Activated B cell treated with CpG ODN at 0.5 μM for 24 hours (primary cell): ENCODE measurements at places on chromosomes 1 and 21. TPM values are rescaled to one million over a fixed set of nuclear protein-coding genes. Genes with fewer than 3 reads are reported as not detected.

GRCh38 chr1:78283691-78284090 is 207.1 kb upstream of the PTGFR start:
- no peaks in the 10 kb centered on the region for H3K36me3 ChIP-seq
- no peak overlapping the region for H3K4me3 ChIP-seq
- DNase-seq = no peak
- no peak overlapping the region for H3K27ac ChIP-seq

ILDR2 gene
- 1.00 and 1.2 TPM in 2 replicates for total RNA-seq

GRCh38 chr1:222454782-222455181 is 93.1 kb downstream of the HHIPL2 start:
- peaks cover 12% of the 10 kb centered on the region for H3K4me1 ChIP-seq
- H3K4me3 ChIP-seq = no peak overlapping the region
- no peaks in the 10 kb centered on the region for H3K36me3 ChIP-seq

DNA sequence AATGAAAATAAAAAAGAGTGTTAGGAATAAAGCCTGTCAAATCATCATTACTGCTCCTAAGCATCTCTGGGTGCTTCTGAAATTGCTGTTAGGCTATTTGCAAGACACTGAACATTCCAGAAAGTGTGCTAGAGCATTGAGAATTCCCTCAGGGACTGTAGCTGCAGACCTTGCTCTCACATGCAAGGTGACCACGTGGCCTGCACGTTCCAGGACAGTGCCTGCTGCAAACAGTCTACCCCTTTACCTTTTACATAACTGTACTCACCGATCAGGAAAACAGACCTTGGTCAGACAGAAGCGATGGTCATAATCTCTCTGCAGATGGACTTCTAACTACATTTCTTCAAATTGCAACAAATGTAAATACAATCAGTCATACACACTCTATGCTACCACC is 164.5 kb downstream of the PSMG1 start:
- H3K4me3 ChIP-seq = no peak overlapping the region
- peaks cover 16% of the 10 kb centered on the region for H3K4me1 ChIP-seq
- no peaks in the 10 kb centered on the region for H3K36me3 ChIP-seq

ACOT11 gene
- 0.10 and 0.16 TPM in 2 replicates for total RNA-seq
